ENCODE measurements at places on chromosomes 5 and 9. TPM values are rescaled to one million over a fixed set of nuclear protein-coding genes. Genes with fewer than 3 reads are reported as not detected.

Gene AK8
- total RNA-seq: 1.6 TPM

Gene SLC26A2
- total RNA-seq: 12.6 TPM

Gene CYSRT1
- total RNA-seq: 0.44 TPM

Gene SHISAL2B
- not detected for total RNA-seq

Gene PTGES
- total RNA-seq: 84.5 TPM

Gene REEP5
- 36.8 TPM for total RNA-seq

Gene SPATA6L
- 0.15 TPM for total RNA-seq

Gene TYRP1
- not detected for total RNA-seq

Gene PCDHGA2
- 6.6 TPM for total RNA-seq

Gene STOM
- total RNA-seq: 106 TPM

Gene NTNG2
- 2.0 TPM for total RNA-seq

Gene LPAR1
- 220 TPM for total RNA-seq

Gene TESK1
- 7.3 TPM for total RNA-seq

Gene SEMA5A
- 12.5 TPM for total RNA-seq

Gene BSPRY
- total RNA-seq: not detected

Gene SLC6A19
- total RNA-seq: not detected

Gene PCDHA1
- not detected for total RNA-seq

Gene RASEF
- total RNA-seq: 0.44 TPM

Gene FRRS1L
- total RNA-seq: 0.50 TPM

Gene PCDHA13
- total RNA-seq: under 0.01 TPM

Gene GRIN3A
- not detected for total RNA-seq

Gene CDC20B
- total RNA-seq: under 0.01 TPM

Gene ABO
- not detected for total RNA-seq

Gene LHFPL2
- total RNA-seq: 84.7 TPM

Gene WNT8A
- total RNA-seq: not detected

Gene CERT1
- 43.3 TPM for total RNA-seq

Gene COL15A1
- 12.6 TPM for total RNA-seq

Gene WDR5
- 17.0 TPM for total RNA-seq

Gene FBXO4
- total RNA-seq: 8.1 TPM

Gene SMIM33
- not detected for total RNA-seq

Gene NR2F1-AS1
- 31.4 TPM for total RNA-seq

Gene FOXD4L4
- 0.29 TPM for total RNA-seq

Gene SOX30
- under 0.01 TPM for total RNA-seq

Gene WDR38
- total RNA-seq: not detected

Gene AGPAT2
- 35.9 TPM for total RNA-seq

Gene PROB1
- total RNA-seq: 1.2 TPM

Gene PHYHD1
- 18.7 TPM for total RNA-seq

Gene LVRN
- total RNA-seq: 0.44 TPM

Gene TRIM52
- 12.5 TPM for total RNA-seq

Gene IFNA13
- total RNA-seq: not detected

Gene CCNJL
- total RNA-seq: 0.15 TPM

Gene PAPPA
- 8.7 TPM for total RNA-seq

Gene ANKRD33B
- total RNA-seq: 25.0 TPM

Gene RMRP
- 6,137 TPM for total RNA-seq

Gene CATSPER3
- 0.17 TPM for total RNA-seq

Gene SLC34A3
- total RNA-seq: under 0.01 TPM

Gene PCDHAC1
- under 0.01 TPM for total RNA-seq

Gene NKD2
- total RNA-seq: 4.6 TPM
